Neuronal stem cell (in vitro differentiated cells): ENCODE measurements at places on chromosomes 7 and 10.
A peak's percentile ranks its signal among the peaks of the same experiment; 100 is the strongest.

DNA sequence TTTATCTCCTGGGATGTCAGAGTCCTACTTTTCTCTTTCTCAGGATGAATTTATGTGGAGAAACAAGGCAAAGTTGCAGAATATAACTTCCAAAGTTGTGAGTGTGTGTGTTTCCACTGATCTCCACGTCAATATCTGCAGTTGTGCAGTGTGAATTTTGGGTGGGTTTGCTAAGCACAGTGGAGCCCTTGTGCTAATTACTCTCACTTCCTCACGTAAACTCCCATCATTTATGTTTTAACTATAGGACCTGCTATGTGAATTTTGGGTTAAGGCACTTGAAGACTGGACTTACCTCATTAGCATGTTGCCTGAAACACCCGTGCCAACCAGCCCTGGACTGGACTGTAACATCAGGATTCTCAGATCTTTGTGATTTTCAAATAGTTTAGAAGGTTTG, 51.9 kb upstream of the NPVF start:
- no peak overlapping the region for H3K27ac ChIP-seq
- no peaks in the 10 kb centered on the region for H3K4me1 ChIP-seq
- H3K27me3 ChIP-seq: peaks cover 11% of the 10 kb centered on the region
- H3K4me3 ChIP-seq: no peak overlapping the region
- no peaks in the 10 kb centered on the region for H3K36me3 ChIP-seq
- no peak for DNase-seq

DNA sequence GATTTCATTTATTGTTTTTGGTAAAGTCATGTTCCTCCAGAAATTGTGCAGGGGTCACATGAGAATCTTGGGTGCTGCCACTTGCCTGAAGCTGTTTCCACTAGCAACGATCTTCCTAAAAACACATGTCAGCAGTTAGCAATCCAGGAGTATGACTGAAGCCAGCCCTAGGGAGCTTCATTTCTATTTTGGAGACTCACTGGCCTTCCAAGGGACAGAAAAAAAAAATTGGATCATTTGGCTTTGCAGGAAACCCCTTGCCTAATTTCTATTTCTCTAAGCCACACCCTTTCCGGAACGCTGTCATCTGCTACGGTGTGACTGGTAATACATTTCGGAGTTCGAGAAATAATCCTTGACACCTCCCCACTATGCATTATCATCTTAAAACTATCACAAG, 204.7 kb downstream of the TAX1BP1 start:
- peaks cover 1% of the 10 kb centered on the region for H3K4me1 ChIP-seq
- H3K27ac ChIP-seq: no peak overlapping the region
- H3K27me3 ChIP-seq: no peaks in the 10 kb centered on the region
- H3K4me3 ChIP-seq: no peak overlapping the region

- no peak overlapping the region for H3K4me3 ChIP-seq
- no peaks in the 10 kb centered on the region for H3K36me3 ChIP-seq
- H3K4me1 ChIP-seq: peaks cover 8% of the 10 kb centered on the region
- no peak overlapping the region for H3K27ac ChIP-seq
Measured at GRCh38 chr7:100398239-100398638, 25.0 kb downstream of the PILRA start.

GRCh38 chr10:43237128-43237527, 29.7 kb downstream of the RASGEF1A start:
- DNase-seq: no peak
- H3K4me1 ChIP-seq: no peaks in the 10 kb centered on the region
- H3K36me3 ChIP-seq: no peaks in the 10 kb centered on the region
- H3K27me3 ChIP-seq: no peaks in the 10 kb centered on the region
- no peak overlapping the region for H3K27ac ChIP-seq

- DNase-seq: no peak
- H3K27ac ChIP-seq: no peak overlapping the region
- H3K4me3 ChIP-seq: no peak overlapping the region
- H3K4me1 ChIP-seq: no peaks in the 10 kb centered on the region
Measured at GRCh38 chr7:41592794-41593193, 110.1 kb downstream of the INHBA start.

- no peaks in the 10 kb centered on the region for H3K27me3 ChIP-seq
- no peak overlapping the region for H3K4me3 ChIP-seq
- no peaks in the 10 kb centered on the region for H3K36me3 ChIP-seq
- H3K27ac ChIP-seq: no peak overlapping the region
Measured at GRCh38 chr7:84611391-84611790, 416.8 kb upstream of the SEMA3A start.

GRCh38 chr7:100021297-100021696, 5.9 kb downstream of the ZKSCAN1 start:
- peaks cover 2% of the 10 kb centered on the region for H3K4me1 ChIP-seq
- no peak for DNase-seq
- H3K4me3 ChIP-seq: no peak overlapping the region

DNA sequence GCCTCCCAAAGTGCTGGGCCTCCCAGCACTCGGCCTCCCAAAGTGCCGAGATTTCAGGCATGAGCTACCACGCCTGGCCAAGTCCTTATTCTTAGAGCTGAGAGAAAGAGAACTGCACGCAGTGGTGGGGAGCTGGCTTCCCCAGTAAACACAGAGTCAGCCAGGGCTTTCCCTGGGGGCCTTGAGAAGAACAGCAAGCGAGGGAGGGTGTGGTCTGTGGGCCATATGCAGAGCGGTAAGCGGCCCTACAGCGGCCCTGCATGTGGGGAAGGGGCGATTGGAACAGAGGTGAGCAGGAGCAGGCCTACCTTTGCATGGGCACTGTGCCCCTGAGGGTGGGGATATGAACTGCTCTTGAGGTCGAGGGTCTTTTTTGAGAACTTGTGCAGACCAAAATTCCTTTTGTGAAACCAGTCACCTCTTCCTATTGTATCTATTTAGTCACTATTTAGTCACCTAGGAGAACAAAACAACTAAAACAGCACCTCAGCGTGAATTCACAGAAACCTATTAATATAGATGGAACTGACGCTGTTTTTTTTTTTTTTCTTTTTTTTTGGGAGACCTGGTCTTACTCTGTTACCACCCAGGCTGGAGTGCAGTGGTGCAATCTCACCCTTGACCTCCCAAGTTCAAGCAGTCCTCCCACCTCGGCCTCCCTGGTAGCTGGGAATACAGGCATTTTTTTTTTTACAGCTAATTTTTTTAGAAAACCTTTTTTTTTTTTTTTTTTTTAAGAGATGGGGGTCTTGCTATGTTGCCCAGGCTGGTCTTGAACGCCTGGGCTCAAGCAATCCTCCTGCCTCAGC, 36.9 kb upstream of the SH2D4B start:
- DNase-seq: no peak
- H3K27ac ChIP-seq: no peak overlapping the region
- no peak overlapping the region for H3K4me3 ChIP-seq
- peaks cover 55% of the 10 kb centered on the region for H3K4me1 ChIP-seq

DNA sequence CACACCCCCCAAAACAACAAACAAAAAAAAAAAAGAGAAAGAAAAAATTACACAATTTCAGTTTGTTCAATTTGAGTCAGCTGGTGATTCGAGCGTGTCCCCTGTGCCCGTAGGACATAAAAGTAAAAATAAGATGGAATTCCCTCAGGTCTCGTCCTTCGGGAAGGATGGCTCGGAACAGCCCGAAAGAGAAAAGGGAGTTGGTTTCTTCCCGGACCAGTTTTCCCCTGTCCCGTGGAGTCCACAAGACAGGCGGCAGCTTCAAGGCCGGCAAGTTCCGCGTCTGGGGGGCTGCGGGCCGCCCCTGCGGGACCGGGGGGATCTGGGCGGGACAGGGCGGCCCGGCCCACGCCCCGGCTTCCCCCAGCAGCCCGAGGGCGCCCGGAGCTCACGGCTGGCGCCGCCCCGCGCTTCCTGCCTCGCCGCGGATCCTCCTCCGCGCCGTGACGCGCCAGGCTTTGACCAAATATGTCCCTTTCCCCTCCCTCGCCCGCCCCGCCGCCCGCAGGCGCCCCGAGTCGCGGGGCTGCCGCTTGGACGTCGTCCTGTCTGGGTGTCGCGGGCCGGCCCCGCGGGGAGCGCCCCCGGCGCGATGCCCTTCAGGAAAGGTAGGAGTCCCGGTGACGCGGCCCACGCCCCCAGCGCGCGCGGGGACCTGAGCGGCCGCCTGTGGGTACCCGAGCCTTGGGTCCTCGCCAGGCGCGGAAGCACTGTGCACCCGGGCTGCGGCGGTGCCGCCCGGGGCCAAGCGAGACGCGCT, 55.8 kb downstream of the RBM17 start:
- H3K36me3 ChIP-seq: peaks cover 2% of the 10 kb centered on the region
- H3K27ac ChIP-seq: no peak overlapping the region
- H3K4me3 ChIP-seq: peak overlapping the region; percentile 69
- peak; percentile 70 for DNase-seq
- peaks cover 7% of the 10 kb centered on the region for H3K27me3 ChIP-seq

GRCh38 chr10:77251297-77252013, 386.2 kb downstream of the KCNMA1 start:
- peak; percentile 26 for DNase-seq
- H3K36me3 ChIP-seq: no peaks in the 10 kb centered on the region
- no peak overlapping the region for H3K4me3 ChIP-seq
- no peaks in the 10 kb centered on the region for H3K27me3 ChIP-seq
- H3K27ac ChIP-seq: no peak overlapping the region

- no peak for DNase-seq
- H3K27ac ChIP-seq: no peak overlapping the region
Measured at GRCh38 chr7:89607792-89608191, 546.5 kb upstream of the STEAP1 start.

DNA sequence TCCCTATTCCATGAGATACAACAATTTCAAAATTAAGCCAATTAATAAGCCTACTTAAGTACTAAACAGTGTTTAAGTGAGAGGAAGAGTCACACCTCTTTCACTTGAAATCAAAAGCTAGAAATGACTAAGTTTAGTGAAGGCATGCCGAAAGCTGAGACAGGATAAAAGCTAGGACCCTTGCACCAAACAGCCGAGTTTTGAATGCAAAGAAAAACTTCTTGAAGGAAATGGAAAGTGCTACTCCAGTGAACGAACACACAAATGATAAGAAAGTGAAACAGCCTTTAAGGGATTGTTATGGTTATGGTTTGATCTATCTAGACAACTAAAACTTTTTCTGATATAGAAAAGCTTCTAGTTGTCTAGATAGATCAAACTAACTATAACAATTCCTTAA, 135.4 kb upstream of the KMT2E start:
- no peak for DNase-seq
- no peaks in the 10 kb centered on the region for H3K27me3 ChIP-seq
- no peak overlapping the region for H3K27ac ChIP-seq
- H3K4me1 ChIP-seq: no peaks in the 10 kb centered on the region
- no peaks in the 10 kb centered on the region for H3K36me3 ChIP-seq

- no peak overlapping the region for H3K27ac ChIP-seq
- no peak for DNase-seq
- peaks cover 9% of the 10 kb centered on the region for H3K4me1 ChIP-seq
- H3K36me3 ChIP-seq: no peaks in the 10 kb centered on the region
- no peaks in the 10 kb centered on the region for H3K27me3 ChIP-seq
- no peak overlapping the region for H3K4me3 ChIP-seq
Measured at GRCh38 chr7:37216156-37216852, 232.4 kb downstream of the ELMO1 start.

DNA sequence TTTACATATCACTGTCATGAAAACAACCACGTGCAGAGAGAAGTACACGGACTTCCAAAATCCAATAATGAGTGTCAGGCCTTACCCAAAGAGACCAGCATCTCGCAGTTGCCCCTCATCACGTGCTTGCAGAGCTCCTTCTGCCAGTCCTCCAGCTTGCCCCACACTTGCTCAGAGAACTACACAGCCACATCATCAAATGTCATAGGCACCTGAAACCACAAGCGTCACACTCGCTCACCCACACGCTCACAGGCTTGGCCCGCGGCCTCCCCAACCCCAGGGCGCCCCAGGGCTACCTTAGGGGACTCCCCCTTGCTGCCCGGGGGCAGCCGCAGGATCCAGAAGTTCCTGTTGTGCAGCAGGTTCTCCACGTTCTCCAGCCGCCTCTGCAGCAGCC, 123.4 kb upstream of the ZNF746 start:
- H3K4me1 ChIP-seq: peaks cover 11% of the 10 kb centered on the region
- no peaks in the 10 kb centered on the region for H3K27me3 ChIP-seq
- no peak overlapping the region for H3K4me3 ChIP-seq

GRCh38 chr7:55517191-55517633, 55.1 kb downstream of the VOPP1 start:
- H3K4me1 ChIP-seq: peaks cover 10% of the 10 kb centered on the region
- H3K27ac ChIP-seq: no peak overlapping the region
- H3K36me3 ChIP-seq: peaks cover 5% of the 10 kb centered on the region

- peaks cover 9% of the 10 kb centered on the region for H3K4me1 ChIP-seq
- no peak overlapping the region for H3K27ac ChIP-seq
- H3K27me3 ChIP-seq: no peaks in the 10 kb centered on the region
- no peaks in the 10 kb centered on the region for H3K36me3 ChIP-seq
- no peak overlapping the region for H3K4me3 ChIP-seq
- no peak for DNase-seq
Measured at GRCh38 chr7:20193873-20194272, 23.3 kb downstream of the MACC1 start.

- no peak overlapping the region for H3K27ac ChIP-seq
- no peaks in the 10 kb centered on the region for H3K27me3 ChIP-seq
- H3K4me1 ChIP-seq: no peaks in the 10 kb centered on the region
- no peaks in the 10 kb centered on the region for H3K36me3 ChIP-seq
Measured at GRCh38 chr7:143439866-143440265, 3.4 kb upstream of the TAS2R60 start.

DNA sequence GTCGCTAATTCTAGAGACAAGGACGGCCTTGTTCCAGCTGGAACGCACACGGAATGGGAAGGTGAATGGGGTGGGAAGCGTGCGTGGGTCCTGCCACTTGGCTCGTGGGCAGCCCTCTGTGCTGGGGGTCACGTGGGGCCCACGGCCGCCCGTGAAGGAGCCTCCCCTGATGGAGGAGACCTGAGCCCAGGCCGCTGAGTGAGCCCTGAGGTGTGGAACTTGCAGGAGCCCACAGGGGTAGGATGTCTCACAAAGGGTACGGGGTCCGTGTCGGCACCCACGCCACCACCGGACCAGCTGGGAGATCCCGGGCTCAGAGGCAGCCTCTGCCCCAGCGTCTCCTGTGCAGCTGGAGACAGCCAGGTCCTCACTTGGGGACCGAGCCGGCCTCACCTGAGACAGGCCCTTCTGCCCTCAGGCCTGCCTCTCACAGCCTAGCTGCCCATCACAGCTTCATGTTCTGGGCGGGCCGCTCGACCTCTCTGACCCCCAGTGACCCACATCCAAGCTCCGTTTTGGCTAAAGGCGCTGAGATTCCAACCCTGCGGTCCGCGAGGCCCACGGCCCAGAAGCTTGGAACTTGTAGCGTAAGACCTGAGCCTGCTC, 84.8 kb downstream of the FOXL3 start:
- H3K27ac ChIP-seq: no peak overlapping the region
- peaks cover under 1% of the 10 kb centered on the region for H3K4me1 ChIP-seq
- H3K27me3 ChIP-seq: peaks cover 52% of the 10 kb centered on the region
- DNase-seq: no peak
- no peaks in the 10 kb centered on the region for H3K36me3 ChIP-seq

- H3K36me3 ChIP-seq: peaks cover 4% of the 10 kb centered on the region
- H3K4me1 ChIP-seq: peaks cover 5% of the 10 kb centered on the region
- no peaks in the 10 kb centered on the region for H3K27me3 ChIP-seq
- H3K27ac ChIP-seq: no peak overlapping the region
- DNase-seq: no peak
Measured at GRCh38 chr7:108584211-108584610, 14.5 kb downstream of the DNAJB9 start.

GRCh38 chr7:4134204-4134603, 547.9 kb upstream of the FOXK1 start:
- peaks cover 19% of the 10 kb centered on the region for H3K4me1 ChIP-seq
- no peak overlapping the region for H3K4me3 ChIP-seq
- H3K27me3 ChIP-seq: no peaks in the 10 kb centered on the region
- no peak overlapping the region for H3K27ac ChIP-seq

- no peaks in the 10 kb centered on the region for H3K4me1 ChIP-seq
- H3K4me3 ChIP-seq: no peak overlapping the region
- DNase-seq: no peak
- H3K36me3 ChIP-seq: no peaks in the 10 kb centered on the region
Measured at GRCh38 chr10:49297818-49298670, 926 bp upstream of the C10orf71 start.
